ENCODE measurements at places on chromosomes 16 and 17.

DNA sequence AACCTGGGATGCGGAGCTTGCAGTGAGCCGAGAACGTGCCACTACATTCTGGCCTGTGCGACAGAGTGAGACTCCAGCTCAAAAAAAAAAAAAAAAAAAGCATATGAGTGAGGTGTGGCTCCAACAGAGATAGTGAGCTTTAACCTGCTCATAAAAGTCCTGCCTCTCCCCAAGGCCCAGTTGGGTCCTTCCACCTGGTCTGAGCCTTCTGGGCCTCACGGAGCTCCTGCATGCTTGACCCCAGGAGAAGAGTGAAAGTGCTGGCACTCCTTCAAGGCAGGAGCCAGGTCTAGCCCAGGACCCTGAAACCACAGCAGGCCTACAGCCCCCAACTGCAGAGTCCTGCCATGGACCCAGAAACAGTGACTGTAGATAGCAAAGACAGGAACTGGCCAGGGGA is 17.7 kb downstream of the HSD11B2 start:
- DNase-seq: no peak

GRCh38 chr16:11296706-11297491 is 15.8 kb upstream of the PRM1 start:
- DNase-seq: no peak

DNA sequence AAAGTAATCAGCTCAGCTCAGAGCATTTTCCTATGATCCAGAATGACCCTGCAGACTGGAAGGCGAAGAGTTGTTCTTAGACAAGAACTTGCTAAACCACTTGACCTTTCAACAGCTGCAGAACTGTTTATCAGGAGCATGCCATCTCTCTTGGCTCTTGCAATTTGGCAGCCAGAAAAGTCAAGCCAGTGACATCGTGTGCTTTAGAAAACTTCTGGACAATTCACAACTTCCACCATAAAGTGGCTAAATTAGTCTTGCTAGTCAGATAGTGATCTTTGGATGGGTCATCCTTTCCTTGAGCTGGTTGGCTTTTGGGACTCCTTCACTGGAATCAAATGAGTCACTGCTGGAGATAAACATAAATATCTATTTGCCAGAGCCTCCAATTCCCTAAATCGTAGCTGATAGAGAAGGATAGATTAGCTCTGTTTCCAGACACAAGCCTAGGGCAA is 146.5 kb downstream of the MAP2K6 start:
- DNase-seq: no peak

DNA sequence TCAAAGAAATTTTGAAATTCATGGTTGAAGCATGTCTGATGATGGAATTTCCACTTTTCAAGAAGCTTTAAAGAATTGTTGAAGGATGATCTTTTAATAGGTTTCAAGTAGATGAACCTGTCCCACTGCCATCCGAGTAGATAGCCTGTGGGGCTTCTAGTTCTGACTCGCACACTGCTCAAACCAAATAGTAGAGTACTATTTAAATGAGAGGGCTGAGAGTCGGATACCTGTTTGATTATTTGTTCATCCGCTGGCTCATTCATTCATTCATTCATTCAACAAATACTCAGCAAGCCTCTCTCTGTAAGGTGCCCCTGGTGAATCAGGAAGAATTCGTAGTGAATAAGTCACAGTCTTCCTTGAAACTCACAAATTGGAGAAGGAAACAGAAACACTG is 108.2 kb upstream of the IRX5 start:
- DNase-seq: no peak

DNA sequence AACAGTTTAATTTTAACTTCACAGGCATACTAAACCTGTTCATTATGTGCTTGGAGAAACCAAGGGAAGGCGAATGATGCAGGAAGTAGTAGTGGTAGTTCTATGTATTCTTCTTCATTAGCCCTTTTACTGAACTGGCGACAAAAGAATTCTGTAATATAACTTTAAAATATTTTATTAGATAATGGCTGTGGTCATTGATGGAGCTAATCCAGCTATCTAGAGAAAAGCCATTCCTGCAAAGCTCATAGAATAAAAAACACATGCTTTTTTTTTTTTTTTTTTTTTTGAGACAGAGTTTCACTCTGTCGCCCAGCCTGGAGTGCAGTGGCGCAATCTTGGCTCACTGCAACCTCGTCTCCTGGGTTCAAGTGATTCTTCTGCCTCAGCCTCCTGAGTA is 23.5 kb downstream of the TANC2 start:
- DNase-seq: no peak

DNA sequence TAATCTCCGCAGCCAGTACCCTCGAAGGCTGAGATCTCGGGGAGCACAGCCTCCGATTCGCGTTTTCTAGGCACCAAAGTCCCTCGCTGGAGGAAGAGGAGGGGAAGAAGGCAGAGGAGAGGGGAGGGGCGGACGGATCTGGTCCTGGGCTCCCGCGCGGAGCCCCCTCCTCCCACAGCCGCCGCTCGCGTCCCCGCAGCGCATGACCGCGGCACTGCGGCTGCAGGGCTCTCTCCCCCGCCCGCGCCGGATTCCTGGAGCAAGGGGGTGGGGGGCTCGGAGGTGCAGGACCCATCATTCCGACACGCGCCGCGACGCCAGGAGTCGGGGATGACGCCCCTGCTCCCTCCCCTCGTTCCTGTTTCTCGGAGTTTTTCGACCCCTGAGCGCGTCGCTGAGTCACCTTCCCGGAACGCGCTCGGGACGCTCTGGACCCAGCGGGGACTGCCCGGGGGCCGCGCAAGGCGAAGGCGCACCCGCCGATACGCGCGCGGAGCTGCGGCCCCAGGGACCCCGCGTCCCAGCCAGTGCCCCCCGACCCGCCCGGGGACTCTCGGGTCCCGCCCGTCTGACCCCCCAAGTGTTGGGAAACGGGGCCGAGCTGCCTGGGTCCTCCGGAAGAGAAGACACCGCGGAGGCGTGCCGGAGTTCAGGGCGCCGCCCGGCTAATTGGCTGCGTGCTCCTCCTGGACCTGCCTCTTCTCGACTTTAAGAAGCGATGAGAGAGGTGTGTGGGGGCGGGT is 1.4 kb upstream of the SPHK1 start:
- peak; percentile 53 for DNase-seq

DNA sequence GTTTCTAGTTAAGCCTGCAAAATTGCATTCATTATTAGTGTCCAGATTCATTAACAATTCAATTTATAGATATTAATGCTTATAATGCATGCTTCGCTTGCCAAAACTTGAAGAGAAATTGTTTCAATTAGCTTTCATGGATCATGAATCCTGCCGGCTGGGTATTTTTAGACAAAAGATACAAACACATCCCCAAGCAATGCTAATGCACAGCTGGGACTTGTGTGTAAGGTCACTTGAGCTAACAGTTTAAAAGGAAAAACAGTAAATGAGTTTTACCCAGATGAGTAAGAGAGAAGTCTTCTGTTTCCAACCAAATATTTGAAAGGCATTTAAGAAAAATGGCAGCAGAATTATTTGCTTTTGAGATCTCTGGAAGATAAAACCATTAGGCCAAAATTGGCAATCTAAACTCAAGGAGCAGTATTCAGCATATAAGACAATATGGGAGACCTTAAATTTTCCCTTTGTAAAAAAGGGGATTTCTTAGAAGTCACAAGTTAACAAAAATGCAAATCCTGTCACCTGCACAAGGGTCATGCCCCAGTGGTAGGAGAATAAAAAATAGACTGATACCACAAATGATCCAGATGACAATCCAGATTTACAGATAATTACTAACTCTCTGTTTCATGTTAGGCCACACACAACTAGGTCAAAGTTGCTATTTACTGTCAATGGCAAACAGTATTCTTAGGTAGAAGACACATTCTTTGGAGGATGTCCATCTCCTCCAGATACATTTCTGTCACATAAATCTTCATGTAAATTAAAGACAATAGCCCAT is 418.4 kb upstream of the PMFBP1 start:
- DNase-seq: no peak

DNA sequence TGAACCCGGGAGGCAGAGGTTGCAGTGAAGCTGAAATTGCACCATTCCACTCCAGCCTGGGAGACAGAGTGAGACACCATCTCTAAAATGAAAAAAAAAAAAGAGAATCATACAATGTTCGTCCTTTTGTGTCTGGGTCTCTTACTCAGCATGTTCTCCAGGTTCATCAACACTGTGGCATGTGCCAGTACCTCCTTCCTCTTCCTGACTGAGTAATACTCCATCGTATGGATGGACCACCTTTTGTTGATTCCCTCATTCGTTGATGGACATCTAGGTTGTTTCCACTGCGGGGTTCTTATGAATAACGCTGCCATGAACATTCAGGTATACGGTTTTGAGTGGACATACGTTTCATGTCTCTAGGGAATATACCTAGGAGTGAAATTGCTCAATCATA is 4.1 kb upstream of the HS3ST6 start:
- no peak for DNase-seq

DNA sequence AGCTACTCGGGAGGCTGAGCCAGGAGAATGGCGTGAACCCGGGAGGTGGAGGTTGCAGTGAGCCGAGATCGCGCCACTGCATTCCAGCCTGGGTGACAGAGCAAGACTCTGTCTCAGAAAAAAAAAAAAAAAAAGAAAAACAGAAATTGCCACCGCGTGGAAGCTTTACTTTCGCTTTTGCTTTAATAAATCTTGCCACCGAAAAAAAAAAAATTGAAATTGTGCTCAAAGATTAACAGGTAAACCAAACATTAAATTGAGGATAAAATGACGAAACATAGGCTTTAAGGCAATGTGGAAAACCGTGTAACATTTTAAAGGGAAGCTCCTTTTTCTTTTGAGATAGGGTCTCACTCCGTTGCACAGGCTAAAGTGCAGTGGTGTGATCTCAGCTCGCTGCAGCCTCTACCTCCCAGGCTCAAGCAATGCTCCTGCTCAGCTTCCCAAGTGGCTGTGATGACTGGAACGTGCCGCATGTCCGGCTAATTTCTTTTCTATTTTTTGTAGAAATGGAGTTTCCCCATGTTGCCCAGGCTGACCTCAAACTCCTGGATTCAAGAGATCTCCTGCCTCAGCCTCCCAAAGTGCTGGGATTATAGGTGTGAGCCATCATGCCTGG is 40.1 kb downstream of the ZNF276 start:
- no peak for DNase-seq

DNA sequence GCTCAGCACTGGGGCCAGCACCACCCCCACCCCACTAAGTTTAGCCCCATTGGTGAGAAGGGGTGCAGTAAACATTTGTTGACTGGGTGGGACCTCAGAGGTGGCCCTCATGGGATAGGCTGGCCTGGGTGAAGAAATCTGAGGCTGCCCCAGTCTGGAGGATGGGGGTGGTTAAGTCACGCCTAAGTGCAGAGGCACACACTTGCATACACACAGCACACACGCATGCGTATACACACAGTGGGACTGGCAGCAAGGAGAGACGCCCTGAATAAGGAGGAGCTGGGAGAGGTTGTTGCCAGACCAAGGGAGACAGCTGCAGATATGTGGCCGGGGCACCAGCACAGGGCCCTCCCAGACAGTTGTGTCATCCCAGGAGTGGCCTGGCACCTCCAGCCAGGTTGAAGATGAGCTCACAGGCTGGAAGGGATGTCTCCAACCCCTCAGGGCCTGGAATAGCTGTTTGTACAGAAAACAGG is 3.0 kb upstream of the BCAR1 start:
- no peak for DNase-seq

GRCh38 chr16:49701065-49701685 is 154.7 kb downstream of the ZNF423 start:
- DNase-seq: no peak

- DNase-seq: no peak
Measured at GRCh38 chr17:69856946-69857345, 218.1 kb upstream of the KCNJ16 start.

GRCh38 chr17:38578229-38579082 is 27.3 kb downstream of the SRCIN1 start:
- DNase-seq: no peak
